ENCODE measurements at places on chromosomes 1 and 21.

DNA sequence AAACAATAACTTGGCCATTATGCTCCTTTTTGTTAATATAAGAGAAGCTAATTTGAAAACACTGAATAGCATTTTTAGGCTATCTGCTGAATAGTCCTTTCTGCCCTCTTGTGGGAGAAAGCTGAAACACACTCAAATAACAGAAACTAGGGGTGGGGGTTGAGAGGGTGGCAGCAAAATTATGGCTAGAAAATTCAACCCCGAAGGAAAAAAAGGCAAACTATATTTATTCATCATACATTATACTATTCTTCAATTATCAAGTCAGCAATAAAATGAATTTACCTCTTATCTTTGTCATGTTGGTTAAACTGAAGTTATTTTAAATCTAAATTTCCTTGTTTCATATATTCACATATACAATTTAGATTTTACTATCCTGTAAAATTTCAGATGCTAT lies 255.9 kb downstream of the FAF1 start:
- DNase-seq = no peak

DNA sequence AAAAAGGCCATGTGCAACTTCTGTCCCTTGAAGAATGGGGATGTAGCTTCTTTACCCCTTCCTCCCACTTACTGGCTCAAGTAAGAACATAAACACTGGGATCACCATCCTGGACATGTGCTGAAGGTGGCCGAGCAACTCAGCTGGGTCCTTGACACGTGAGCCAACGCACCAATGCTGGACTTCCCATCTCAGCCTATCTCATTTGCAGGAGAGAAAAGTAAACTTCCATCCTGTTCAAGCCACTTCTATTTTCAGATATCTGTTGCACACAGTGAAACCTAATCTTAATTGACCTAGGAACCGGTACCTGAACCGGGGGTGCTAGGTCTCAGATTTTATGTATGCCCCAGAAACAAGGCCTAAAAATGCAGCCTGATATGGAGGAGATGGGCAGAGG lies 75.3 kb downstream of the HLCS start:
- DNase-seq = no peak

DNA sequence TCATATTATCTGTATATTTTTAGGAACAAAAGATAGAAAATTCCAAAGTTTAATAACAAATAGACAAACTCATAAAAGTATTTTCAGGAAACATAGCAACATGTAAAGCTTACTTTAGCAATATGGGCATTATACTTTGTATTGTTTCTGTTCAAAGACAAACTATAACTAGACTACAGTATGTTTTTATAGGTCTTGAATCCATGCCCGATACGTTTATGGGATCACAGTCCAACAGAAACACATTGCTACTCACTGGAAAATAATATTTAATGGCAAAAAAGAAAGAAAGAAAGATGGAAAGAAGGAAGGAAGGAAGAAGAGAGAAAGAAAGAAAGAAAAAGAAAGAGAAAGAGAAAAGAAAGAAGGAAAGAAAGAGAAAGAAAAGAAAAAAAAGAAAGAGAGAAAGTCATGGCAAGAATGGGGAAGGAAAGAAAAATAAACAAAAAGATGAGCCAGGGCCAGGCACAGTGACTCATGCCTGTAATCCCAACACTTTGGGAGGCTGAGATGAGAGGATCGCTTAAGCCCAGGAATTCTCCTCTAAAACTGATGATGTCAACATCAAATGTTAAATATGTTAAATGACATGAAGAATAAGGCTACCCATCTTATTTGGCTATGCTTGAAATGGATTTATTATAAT lies 32.7 kb downstream of the TM2D1 start:
- DNase-seq = no peak

DNA sequence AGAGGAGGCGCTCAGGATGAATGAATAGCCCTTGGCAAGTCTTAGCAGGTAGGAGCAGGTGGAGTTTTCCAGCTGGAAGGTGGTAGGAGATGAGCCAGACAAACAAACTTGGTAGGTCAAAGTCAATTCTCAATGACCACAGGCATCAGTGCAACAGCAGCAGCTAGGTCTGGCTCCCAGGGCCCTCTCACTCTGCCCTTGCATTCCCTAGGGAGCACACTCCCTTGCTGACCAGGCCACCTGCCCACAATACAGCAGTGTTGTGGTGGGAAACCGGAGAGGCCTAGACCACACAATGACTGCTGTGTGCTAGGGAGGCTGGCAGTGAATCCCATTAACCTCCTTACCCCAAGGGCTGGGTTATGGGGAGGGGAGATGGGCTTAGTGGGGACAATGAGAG lies 13.0 kb upstream of the PAQR6 start:
- no peak for DNase-seq

- no peak for DNase-seq
Observed at GRCh38 chr1:207883104-207883651, 27.7 kb downstream of the CD34 start.

Measured in right kidney (tissue), 9 donors.